Stimulated activated CD8-positive, alpha-beta memory T cell treated with anti-CD3 and anti-CD28 coated beads, Interleukin-4, amount 100 ng/mL, for 1 hour (primary cell): ENCODE measurements at places on chromosomes 5 and 9.
A peak's percentile ranks its signal among the peaks of the same experiment; 100 is the strongest.

GRCh38 chr5:116157902-116158301, 73.1 kb downstream of the COMMD10 start:
- DNase-seq = no peak

GRCh38 chr5:75523275-75523674, 11.6 kb downstream of the POLK start:
- no peak for DNase-seq

- DNase-seq = no peak
Measured at GRCh38 chr5:6585939-6586646, 46.8 kb downstream of the NSUN2 start.

- no peak for DNase-seq
Measured at GRCh38 chr9:35738186-35738585, 5.7 kb downstream of the CREB3 start.

GRCh38 chr5:98248949-98249348, 524.5 kb upstream of the RGMB start:
- no peak for DNase-seq

DNA sequence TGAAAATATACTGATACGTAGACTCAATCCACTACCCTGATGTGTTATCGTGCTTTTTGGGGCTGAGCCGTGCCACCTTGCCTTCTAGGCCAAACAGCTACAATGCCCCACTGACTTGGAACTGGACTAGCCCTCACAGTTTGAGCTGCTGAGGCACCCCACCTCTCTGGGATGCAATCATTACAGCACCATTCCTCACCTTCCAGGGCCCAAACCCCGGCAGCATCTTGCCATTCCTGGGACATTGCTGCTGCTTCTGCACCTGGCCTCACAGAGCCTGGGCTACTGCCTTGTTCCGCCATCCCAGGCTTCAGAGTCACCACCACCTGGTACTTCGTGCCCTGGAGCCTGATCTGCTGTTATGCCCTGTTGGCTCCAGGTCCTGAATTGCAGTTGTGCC, 89.5 kb upstream of the SNCAIP start:
- DNase-seq = no peak

GRCh38 chr9:111661802-111662521, 557 bp downstream of the GNG10 start:
- peak; percentile 1 for DNase-seq

GRCh38 chr9:109349421-109349846, 28.6 kb upstream of the EPB41L4B start:
- no peak for DNase-seq

GRCh38 chr9:123834889-123835562, 94.9 kb downstream of the DENND1A start:
- DNase-seq = no peak

DNA sequence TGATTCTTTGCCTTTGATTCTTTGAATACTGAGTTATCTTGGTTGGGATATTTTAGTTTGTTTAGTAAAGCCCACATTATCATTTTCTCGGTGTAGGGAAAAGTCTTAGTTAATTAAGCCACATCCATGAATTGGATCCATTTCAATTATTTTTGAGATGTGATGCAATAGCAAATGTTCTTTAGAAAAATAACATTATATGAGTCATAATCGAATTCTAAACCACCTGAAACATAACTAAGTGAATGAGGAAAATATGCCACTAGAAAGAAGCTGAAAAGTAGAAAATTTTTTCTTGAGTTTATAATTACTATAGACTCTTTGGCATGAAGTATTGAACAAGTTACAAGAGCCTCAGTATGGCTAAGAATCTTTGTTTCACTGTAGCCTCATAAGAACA, 17.5 kb upstream of the CCDC192 start:
- no peak for DNase-seq

- no peak for DNase-seq
Measured at GRCh38 chr5:74521401-74521800, 119.1 kb downstream of the ENC1 start.

GRCh38 chr9:703392-703791, 138.1 kb upstream of the DMRT1 start:
- no peak for DNase-seq

DNA sequence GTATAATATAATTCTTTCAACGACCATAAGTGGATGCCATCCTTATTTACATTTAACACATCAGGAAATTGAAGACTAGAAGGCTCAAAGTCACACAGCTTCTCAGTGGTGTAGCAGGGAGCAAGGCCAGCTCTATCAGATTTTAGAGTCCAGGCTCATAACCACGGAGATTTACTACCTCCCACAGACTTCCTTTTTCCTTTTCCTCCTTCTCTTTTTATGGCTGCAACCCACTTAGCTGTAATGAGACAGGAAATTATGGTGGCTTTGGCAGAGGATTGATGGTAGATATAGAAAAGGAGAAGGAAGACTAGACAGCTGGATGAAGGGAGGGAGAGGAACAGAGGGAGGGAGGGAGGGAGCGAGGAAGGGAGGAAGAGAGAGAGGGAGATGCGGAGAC, 47.4 kb downstream of the SPEF2 start:
- DNase-seq = no peak

DNA sequence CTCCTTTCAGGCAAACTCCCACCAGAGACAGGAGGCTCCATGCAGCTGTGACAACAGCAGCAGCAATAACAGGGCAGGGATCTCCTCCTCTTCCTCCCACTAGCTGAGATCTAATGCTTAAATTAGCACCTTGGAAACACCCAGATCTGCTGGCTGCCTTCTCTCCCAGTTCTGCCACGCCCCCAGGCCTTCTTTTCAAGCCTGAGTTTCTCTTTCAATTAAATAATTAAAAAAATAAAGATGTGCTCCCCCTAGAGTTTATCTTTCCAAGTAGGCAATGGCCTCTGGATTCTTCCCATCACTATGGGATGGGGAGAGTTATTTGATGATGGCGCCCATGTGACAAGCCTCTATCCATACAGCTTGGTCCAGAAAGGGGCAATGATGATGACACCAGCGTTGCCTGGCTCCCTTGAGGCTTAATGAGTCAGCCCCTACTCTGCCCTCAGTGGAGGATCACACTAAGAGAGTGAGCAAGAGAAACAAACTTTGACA, 3.8 kb downstream of the FAM219A start:
- no peak for DNase-seq

DNA sequence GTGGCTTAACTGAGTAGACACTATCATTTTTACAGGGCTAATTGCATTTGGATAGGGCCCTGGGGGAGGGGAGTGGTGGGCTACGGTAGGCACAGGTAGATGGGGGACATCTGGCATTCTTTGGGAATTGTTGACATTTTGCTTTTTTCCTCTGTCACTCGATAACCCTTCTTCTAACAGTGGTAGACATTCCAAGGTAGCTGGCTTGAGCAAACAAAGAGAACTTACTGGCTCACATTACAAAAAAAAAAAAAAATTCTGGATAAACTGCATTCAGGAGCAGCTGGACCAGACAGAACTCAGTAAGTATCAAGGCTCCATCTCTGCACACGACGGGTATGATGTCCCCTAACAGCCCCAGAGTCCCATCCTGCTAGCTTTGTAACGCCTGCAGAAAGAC, 585.2 kb downstream of the ZNF608 start:
- DNase-seq = no peak

- DNase-seq = no peak
Measured at GRCh38 chr9:114935119-114935518, 4.7 kb upstream of the TNFSF8 start.

DNA sequence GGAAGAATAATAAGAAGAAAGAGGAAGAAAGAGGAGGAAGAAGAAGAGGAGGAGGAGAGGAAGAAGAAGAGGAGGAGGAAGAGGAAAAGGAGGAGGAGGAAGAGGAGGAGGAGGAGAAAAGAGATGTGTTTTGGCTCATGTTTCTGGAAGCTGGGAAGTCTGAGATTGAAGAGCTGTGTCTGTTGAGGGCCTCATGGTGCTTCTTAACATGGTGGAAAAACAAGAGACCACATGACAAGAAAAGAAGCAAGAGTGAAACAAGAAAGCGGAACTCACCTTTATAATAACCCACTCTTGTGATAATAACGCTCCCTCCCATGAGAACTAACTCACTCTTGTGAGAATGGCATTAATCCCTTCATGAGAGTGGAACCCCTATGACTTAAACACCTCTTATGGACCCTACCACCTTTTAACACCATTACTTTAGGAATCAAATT, 36.1 kb upstream of the RANBP6 start:
- DNase-seq = no peak

- no peak for DNase-seq
Measured at GRCh38 chr9:34256987-34257585, 72.0 kb downstream of the KIF24 start.

DNA sequence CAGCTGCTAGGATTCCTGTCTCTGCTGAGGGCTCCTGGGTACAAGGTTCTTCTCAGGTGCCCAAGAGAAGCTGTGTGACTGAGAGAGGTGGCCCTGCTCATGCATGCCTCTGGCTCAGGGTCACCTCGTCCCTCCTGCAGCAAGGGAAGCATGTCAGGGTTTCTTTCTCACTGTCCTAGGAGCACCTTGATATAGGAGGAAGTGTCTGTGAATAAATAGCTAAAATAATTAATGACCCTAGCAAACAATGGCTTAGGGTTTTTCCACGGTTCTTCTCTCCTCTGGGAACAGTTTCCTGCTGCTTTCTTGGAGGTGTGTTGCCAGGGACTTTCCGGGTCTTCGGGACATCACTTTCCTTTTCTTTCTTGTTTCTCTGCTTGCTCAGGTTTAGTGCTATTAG, 87.2 kb downstream of the ARHGAP26 start:
- no peak for DNase-seq
